ENCODE measurements at places on chromosomes 6 and 20.

DNA sequence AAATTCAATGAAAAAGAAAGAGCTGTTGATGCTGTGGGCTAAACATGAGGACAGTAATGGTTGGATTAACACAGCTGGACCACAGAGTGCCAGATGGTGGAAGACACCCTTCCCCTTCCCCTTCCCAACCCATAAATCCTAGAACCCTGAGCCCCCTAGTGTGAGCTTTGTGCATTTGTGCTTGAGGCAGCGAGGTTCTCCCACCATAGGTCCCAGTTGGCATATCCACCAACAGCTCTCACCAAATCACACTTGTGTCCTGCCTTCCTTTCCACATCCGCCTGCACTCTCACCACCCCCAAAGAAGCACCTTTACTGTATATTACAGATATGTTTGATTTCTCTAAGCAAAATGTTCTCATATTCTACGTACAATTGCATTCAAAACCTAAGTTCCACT is 32.8 kb upstream of the HBS1L start:
- no peak for DNase-seq

DNA sequence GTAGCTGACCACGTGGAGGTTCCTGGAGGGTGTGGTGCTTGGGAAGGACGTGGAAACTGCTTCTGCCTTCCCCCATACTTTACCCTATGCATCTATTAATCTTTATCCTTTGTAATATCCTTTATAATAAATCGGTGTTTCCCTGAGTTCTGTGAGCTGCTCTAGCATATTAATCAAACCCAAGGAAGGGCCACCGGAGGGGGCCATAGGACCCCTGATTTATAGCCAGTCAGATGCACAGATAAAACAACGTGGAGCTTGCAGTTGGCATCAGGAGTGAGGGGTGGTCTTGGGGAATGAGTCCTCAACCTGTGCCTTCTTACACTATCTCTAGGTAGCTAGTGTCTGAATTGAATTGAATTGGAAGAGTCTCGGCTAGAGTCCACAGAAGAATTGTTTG is 36.5 kb upstream of the TFAP2A start:
- no peak for DNase-seq

DNA sequence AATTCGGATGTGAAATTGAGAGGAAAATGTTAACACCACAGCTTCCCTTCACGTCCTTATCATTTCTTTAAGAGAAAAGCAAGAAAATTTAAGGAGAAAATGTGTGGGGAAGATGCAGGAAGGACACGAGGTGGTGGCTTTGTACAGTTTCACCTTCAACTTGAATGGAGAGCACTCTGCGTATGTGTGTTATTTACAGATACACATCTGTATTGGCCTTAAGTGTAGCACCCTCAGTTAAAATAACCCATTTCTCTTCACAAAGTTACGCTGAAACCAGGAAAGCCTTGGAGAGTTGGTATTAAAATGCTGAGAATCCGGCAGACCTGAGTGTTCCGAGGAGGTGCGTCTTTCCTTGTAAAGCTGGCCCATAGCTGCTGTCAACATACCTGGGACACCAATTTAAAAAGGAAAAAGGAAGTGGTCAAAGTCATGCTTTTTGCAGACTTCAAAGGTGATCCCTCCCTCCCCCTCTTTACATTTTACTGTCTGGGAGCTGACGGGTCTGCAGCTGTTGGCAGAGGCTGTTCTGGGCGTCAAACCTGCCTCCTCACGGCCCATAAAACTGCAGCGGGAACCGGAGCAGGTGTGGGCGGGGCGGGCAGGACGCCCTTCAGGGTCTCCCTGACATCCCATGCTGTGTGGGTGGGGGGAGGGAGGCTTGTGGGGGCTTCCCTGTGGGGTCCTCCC is 61.3 kb upstream of the TBXT start:
- DNase-seq: no peak

DNA sequence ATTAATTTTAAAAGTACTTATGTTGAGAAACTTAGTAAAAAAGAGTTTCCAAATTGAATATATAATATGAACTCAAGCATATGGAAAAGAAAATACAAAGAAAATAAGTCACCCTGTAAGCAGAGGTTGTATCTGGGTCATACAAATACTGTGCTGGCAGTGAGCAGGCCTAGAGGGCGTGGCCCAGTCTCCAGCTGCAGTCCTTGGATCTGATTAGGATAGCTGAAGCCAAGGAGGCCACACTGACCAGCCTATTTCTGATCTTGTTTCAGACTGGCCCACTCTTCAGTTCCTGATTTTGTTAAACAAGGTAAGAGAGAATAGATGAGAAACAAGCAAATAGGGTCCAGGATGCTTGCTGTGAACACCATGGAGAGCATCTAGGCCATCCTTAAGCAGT is 228.8 kb downstream of the EPM2A start:
- no peak for DNase-seq

DNA sequence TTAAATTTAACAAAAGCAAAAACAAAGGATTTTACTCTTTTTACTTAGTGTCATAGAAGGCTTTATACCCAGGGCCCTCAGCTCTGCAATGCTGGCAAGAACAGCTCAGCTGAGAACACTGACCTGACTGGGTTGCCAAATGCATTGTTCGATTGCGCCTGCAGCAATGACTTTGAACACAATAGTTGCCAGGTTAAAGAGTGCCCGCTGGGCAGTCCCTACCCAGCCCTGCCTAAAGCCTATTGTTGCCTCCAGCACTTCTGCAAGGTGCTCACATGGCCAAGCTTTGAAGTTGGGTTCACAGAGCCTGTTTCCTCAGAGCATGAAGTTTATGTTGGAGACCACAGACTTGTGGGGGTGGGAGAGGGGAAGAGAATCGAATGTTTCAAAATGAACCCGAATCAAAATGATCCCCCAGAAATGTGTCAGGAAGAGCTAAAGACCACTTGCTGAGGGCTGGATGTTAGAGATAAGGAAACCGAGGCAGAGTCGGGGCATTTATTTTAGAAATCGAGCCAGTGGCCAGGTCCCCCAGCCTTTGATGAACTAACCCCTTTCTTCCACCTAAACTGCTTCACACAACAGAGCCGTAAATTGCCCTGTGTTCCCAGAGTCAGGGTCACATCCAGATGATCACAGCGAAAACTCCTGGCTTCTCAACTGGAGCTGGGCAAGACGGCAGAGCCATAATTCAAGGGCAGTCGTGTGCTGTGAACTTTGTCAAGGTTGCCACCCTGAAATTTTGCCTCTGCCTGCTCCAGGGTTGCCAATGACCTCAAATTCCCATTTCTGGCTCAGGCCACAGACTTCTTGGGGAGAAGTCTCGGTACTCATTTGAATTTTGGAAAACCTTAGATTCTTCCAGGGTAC is 55.0 kb downstream of the FOXA2 start:
- DNase-seq: no peak

Data from testis (tissue), 5 donors.